ENCODE measurements at places on chromosomes 3 and 15.

- DNase-seq, result no peak
Measured at GRCh38 chr15:72604794-72605193, 49.7 kb upstream of the GOLGA6B start.

DNA sequence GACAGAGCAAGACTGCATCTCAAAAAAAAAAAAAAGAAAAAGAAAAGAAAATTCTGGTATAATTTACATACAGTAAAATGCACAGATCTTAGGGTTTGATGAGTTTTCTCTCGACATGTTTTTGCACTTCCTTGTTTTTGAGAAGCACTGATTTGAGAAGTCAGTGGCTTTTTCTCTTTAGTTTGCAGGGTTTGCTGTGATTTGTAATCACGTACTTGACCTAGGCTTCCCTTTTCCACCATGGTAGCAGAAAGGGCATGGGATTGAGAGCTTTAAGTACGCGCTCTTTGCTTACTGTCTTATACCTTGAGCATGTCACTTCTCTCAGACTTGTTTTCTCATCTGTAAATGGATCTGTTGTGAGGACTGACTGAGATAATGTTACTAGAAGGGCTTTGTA, 4.1 kb downstream of the VHL start:
- DNase-seq, result no peak

DNA sequence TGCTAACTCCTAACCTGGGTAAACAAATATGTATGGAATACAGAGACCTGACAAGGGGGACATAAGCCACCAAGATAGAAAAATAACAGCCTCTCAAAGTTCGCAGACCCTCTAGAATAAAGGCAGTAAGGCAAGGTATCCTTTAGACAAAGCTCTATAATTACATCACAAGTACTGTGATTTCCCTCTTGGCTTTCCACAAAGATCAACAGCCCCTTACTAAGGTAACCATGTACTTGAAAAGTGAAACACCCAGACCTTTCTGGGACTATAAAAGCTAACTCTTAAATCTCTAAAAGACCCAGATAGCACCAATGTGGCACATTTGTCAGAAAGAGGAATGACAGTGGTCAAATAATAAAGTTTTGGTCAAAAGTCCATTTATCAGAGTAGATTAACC, 51.9 kb downstream of the TBL1XR1 start:
- DNase-seq, result no peak

DNA sequence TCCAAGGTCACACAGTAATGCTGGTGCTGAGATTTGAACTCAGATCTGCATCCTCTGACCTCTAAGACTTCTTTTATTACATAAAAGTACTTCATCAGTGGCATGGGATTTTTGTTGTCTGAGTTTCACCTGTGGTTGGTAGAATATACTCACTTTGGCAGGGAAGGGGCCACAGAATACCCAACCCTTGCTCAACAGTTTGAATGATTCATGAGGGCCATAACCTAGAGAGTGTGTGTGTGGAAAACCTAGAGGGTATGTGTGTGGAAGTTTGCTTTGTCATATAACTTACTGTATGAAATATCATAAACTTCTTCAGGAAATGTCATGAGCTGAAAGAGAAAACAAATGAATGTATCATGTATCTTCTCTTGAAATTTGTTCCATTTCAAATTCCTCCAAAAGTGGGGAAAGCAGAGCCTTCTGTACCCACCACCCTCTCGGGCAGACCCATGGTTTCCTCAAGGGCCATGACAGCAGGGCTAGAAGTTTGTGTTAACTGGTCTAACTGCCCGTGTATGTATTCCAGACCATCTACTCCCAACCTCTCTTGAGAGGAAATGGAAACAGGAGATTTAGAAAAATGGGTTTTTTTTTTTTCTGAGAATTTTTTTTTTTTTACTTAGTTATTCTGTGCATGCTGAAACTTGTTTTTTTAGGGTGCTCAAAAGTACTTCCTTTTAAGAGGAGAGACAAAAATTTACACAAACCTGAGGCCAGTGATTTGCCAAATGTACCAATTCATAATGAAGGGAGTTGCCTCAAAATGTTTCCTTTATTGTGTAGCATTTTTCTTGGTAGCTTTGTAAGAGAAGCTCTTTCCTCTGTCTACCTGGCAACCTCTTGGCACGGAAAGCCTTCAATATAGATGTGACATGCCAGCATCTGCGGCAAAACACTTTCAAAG, 127.0 kb downstream of the TPRG1 start:
- DNase-seq, result no peak

- DNase-seq, result no peak
Measured at GRCh38 chr15:82093774-82094211, 48.0 kb upstream of the MEX3B start.

- no peak for DNase-seq
Measured at GRCh38 chr3:117691526-117691925, 981.9 kb downstream of the TUSC7 start.

GRCh38 chr3:17580901-17581300, 161.5 kb downstream of the TBC1D5 start:
- no peak for DNase-seq

Measured in activated CD4-positive, alpha-beta T cell treated with anti-CD3 and anti-CD28 coated beads, Interleukin-2, amount 50 U/mL, for 48 hours (primary cell).